ENCODE measurements at places on chromosomes 3 and 15.
A peak's percentile ranks its signal among the peaks of the same experiment; 100 is the strongest.

DNA sequence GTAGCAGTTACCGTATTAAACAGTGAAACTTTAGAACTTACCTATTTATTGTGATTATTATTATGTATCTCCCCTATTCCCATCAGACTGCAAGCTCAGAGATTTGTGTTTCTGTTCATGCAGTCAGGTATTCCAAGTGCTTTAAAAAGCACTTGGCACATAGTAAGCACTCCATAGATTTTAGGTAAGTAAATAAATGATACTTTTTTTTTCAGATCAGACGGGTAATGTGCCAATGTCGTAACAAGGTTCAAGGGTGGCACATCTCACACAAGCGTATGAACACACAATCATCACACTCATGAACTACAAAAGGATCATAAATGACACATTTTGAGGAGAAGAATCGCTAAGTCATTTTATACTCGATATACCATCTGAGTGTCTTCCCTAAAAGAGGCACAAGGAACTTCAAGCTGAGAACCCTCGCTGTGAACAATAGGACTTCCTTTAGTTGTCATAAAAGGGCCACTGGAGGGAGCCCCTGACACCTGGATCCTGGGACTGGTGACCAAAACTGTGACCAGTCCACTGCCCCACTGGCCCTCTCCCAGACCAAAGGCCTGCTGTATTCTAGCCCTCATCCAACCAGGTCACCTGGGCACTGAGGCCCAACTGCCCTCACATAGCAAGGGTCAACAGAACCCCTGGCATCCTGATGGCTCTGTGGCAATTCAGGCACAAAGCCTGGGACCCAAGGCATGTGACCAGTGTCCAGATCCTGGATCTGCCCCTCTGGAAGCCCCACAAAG is 32.1 kb downstream of the KIF9 start:
- no peak for DNase-seq

DNA sequence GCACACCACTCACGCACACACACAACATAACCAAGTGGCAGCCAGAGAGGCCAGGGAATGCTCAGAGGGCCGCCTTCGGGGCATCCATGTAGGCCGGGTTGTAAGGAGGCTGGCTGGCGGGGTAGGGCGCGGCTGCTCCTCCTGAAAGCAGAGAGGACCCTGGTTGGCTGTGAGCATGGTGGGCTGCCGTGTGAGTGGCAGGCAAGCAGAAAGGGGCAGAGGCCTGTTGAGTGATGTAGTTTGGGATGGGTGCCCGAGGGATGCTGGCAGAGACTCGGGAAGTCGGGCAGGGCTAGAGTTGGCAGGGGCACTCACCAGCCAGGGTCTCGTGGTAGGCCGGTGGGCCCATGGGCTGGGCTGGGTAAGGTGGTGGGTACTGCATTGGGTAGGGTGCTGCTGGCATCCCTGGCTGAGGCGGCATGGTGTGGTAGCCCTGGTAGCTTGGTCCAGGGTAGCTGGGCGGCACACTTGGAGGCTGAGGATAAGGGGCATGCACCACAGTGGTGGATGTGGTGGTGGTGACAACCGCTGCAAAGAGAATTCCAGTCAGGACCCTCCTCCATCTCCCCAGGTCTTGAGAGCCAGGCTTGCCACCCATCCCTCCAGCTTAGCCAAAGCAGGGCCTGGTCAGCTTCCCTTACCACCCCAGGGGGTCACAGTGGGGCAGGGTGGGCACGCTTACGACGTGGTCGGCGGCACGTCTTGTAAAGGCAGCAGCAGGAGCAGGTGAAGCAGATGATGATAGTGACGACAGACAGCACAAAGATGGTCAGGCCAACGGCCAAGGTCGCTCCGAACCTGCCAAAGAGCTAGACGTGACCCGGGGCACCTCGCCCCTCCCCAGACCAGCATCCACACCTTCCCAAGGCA is 22.7 kb downstream of the ATRIP start:
- DNase-seq: no peak

- no peak for DNase-seq
These were observed 41.6 kb downstream of the WDR76 start for GRCh38 chr15:43868406-43868805.

GRCh38 chr3:27596334-27596841 is 112.2 kb upstream of the SLC4A7 start:
- no peak for DNase-seq

DNA sequence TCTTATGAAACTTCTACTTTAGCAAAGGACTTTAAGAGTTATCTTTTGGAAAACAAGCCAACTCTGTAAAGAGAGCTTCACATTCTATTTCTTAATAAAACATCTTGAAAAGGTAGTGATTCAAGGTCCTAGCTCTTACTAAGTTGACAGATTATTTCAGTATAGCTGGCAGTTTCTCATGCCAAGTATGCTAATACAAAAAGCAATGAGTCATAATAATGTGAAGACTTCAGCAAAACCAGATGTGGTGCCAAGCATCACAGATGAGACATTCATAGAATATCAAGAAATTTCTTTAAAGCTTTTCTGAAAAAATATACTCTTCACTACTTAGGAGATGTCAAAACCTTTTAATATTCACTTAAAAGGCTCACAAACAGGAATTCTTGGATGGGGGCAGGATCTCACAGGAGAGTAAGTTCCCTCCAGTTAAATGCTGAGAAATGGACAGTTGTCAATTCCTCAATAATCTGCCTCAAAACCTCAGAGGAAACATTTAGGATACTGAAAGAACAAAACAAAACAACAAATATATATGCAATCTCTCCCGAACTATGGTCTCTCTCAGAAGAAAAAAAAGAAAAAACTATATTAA is 45.6 kb downstream of the DCBLD2 start:
- DNase-seq: no peak

DNA sequence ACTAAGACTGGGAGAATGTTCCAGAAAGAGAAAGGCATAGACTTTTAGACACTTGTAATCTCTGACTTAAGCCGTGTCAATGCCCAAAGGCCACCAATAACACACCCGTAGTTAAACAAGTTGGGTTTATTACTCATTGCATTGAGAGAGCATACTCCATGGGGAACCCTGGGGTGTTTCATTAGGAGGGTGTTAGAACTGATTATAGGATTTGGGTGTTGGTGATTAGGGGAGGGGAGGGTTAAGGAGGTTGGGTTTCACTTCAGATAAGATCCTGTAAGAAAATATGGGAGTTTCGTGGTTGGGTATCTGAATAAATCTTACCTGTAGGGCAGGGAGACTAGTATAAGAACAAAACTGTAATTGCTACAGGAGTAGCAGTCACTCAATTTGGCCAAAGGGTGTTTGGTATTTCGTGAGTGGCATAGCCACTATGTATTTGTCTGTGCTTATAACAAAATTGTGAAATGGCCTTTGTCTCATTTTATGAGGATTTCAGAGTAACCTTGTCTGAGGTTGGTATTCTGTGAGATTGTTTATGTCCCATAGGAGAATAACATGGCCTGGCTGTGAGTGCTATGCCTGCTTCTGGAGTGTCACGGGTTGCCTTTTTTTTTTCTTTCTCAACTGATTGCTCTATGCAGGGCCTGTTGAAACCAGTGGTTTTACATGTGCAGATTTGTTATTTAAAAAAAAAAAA is 2.9 kb downstream of the HACD3 start:
- no peak for DNase-seq

DNA sequence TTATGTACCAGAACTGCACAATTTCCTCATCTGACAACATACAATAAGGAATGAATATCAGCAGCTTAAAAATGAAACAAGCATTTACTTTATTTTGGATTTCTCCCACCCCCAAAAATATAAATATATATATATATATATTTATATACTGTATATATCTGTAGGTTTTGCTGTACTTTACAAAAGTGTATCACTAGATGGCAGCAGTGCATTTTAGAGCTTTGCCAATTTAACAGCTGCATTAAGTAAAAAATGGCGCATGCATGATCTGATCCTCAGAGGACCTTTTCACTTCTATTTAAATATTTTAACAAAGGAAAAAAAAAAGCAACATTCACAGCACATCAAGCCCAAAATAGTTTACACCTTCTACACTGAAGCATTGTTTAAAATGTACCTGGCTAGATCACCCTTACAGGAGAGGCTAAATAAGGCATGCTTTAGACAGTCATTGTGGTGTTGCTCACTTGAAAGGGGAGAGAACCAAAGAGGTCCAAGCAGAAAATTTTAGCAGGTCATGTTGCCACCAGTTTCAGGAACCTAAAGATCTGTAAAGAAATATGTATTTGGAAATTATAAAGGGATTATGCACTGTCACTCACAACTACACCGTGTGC is 72.6 kb downstream of the NPTN start:
- DNase-seq: peak; percentile 78

GRCh38 chr15:79195802-79196201 is 86.7 kb upstream of the ANKRD34C start:
- DNase-seq: no peak

DNA sequence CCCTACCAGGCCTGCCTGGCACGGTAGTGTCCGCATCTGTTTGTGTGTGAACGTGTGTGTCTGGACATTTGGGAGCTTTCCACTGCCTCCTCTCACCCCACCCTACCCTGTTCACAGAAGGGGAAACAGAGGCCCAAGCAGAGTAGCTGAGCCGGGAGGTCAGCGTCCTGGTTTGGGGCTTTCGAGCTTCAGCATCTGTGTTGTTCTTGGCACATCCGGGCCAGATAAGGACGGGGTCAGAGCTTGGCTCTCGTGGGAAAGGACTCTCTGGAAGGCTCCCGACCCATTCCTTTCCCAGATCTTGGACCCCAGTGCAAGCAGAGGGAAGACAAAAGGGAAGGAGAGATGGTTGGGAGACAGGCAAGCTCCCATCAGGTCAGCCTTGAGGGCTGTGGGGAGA is 6.3 kb upstream of the PTH1R start:
- no peak for DNase-seq

DNA sequence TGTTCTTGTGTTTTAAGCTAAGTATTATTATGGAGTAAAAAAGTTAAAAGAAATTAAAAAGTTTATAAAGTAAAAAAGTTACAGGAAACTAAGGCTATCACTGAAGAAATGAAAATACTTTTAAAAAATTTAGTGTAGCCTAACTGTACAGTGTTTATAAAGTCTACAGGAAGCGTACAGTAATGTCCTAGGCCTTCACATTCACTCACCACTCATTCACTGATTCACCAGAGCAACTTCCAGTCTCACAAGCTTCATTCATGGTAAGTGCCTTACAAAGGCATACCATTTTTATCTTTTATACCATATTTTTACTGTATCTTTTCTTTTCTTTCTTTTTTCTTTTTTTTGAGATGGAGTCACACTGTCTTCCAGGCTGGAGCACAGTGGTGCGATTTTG is 40.7 kb upstream of the SCN5A start:
- DNase-seq: no peak

GRCh38 chr3:193499136-193499770 is 55.4 kb downstream of the ATP13A4 start:
- no peak for DNase-seq

GRCh38 chr3:150348500-150348899 is 59.6 kb upstream of the TSC22D2 start:
- no peak for DNase-seq

DNA sequence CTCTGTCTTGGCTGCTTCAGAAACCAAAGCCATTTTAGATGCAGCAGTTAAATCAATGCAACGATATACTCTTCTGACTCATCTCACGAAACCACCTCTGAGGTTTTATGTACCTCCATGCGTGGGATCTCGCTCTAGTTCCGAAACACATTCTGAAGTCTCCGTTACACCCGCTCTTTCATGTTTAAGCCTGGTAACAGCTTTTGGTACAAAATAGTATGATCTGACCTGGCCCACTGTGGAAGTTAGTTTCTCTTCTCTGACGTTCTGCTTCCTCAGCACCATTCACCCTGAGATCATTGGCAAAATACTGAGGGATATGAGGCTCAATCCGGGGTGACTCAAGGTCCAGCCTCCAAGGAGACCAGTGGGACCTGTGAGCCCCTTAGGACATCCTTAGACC is 121.9 kb downstream of the TMEM266 start:
- no peak for DNase-seq

DNA sequence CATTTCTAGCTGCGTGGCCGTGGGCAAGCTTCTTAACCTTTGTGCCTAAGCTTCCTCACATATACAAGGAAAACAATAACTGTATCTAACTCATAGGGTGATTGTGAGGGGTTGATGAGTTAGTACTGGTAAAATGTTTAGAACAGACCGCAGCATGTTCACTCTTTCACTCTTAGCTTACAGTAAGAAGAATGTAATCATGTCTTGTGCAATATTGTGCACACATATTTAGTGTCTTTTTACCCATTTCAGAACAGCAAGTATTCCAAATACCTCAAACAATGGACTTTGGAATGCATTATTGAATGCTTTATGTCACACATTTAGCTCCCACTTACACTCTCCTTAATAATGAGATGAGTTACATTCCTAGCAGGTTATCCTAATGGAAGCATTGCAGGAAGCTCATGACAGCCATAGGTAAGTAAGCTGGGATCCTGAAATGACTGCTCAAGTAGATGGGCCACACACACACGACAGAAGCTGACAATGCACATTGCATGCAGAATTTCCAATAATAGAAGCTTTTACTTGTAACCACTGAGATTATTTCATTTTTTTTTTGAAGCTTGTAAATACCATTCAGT is 468.9 kb upstream of the WNT5A start:
- no peak for DNase-seq

- DNase-seq: no peak
These were observed 19.9 kb downstream of the NDUFB5 start for GRCh38 chr3:179624451-179624850.

DNA sequence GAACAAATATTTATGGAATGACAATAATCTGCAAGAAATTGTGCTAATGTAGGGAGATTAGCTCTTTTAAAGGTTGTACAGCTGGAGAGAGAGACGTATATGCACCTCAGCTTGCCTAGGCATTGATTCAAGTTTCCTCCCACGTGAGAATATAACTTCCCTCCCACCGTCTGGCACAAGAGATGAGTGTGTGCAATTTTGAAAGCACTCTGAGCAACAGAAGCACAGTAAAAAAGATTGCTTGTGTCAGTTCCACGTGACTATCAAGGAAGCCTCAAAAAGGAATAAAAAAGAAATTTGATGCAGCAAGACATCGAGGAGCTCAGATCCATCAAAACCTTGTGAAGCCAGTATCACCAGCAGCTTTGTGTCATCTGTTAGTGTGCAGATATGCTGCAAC is 435.3 kb downstream of the TUSC7 start:
- no peak for DNase-seq

DNA sequence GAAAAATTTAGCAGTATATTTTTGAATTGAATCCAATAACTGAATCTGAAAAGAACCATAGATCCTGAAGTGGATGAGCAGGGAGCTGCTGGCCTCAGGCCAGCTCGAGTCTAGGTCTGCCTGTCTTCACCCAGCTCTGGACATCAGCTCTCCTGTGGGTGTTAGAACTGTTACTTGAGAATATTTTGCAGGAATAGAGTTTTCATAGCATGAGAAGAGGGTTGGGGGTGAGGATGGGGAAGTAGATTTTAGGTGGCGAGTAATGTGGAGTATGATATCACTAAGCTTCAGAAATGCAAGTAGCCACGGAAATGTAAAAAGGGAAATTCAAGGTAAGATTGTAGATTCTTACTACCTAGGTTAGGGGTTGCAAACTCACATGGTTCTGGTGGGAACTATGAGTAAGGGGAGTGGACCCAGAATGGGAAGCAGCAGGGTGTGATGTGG is 6.2 kb downstream of the RAB8B start:
- no peak for DNase-seq
